ENCODE measurements at places on chromosomes 1 and 21.

DNA sequence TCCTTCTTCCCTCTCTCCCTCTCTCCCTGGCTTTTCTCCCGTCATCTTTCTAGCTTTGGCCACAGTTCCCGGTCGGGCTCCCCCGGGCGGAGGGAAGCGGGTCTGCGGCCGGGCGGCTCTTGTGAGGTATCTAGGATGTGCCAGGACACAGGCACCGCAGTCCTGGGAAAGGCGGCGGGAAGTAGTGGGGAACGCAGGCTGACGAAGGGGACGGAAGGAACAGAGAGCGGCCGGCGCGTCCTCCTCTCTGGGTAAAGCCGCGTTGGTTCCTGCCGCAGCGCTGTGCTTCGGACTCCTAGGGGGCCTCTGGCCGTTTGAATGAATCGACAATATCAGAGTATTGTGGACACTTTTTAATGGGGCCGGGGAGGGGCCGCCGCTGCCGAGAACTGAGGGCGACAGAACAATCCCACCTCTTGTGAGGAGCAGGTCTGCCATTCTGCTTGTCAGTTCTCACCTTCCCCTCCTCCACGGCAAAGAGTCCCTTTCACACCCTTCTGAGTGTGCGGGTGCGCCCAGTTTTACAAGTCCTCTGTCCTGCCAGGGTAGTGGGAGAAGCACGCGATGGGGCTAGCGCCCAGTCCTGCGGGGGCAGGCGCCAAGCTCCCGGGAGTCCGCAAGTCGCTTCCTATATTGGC lies 1.2 kb upstream of the LHX9 start:
- DNase-seq: no peak

- DNase-seq: no peak
Observed at GRCh38 chr1:96116731-96117130, 604.9 kb upstream of the PTBP2 start.

DNA sequence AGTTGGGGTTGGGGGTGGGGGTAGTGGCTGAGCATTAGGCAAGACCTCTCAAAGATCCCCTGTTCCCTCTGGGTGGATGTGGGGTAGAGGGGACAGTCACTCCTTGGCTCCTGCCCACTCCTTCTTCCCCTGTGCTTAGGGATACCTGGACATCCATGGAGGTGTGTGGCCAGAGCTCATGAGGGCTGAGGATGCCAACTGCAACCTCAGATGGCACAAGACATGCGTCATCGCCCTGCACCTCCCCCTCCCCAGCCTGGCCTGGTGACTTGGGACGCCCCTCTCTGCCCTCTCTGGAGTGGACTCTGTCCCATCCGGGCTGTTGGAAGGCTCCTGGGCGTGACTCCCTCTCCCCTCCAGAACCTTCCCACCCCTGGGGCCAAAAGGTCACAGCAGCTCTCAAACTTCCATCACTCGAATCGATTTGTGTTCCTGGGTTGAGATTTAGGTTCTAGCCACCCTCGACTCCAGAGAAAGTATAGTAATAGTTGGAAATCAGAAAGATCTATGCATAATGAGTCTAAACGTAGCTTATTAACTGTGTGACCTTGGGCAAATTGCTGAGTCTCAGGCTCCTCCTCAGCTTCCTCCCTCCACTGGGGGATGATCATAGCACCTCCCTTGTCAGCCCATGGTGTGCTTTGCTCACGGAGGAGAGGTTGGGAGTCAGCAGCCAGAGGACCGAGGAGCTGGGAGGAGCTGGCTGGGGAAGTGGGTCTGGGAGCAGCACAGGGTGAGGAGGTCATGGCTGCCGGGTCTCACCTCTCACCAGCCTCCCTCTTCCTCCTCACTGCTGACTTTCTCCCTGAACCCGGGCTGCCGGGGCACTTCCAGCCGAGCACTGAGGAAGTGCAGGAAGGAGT lies 2.2 kb upstream of the PTPN7 start:
- DNase-seq: no peak

DNA sequence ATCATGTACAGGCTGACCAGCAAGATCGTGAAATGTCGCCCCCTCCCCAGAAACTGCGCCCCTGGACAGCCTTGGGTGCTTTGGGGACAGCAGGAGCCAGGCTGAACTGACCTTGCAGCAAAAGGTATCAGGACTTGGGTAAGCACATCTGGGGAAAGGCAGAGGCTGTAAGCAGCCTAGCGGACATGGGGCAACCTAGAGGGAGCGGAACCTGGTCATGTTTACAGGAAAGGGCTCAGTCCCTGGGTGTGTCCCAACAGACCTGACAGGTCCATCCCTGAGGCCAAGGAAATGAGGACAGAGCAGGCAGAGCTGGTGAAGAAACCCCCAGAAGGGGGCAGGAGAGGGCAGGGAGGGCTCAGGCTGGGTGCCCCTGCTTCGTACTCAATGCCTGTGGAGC lies 3.1 kb upstream of the S100A8 start:
- no peak for DNase-seq

GRCh38 chr1:82226186-82226505 lies 425.4 kb downstream of the ADGRL2 start:
- no peak for DNase-seq

DNA sequence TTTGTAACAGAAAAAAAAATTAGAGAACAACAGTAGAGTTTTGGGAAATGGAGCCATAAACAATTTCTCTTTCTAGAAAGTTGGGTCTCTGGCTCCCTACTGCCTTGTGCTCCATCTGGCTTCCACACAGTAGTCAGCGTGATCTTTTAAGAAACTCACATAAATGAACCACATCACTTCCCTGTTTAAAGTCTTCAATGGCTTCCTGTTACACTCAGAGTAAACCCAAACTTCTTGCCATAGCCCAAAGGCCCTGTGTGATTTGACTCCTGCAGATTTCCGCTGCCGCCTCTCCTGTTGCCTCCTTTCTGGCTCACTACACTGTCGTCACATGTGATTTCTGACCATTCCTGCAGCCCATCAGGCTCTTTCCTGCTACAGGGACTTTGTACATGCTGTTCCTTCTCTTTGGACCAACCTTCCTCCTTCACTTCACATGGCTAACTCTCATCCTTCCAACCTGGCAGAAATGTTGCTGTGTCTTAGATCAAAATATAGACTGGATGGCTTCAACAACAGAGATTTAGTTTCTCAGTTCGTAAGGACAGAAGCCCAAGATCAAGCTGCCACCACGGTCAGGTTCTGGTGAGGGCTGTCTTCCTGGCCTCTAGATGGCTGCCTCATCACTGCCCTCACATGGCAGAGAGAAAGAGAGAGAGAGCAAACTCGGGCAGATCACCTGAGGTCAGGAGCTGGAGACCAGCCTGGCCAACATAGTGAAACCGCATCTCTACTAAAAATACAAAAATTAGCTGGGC lies 34.0 kb downstream of the OPRD1 start:
- no peak for DNase-seq

All from activated gamma-delta T cell treated with anti-CD3 and anti-CD28 coated beads, Interleukin-2, amount 50 U/mL, for 16 hours (primary cell).